ENCODE measurements at places on chromosomes 2 and 18.

DNA sequence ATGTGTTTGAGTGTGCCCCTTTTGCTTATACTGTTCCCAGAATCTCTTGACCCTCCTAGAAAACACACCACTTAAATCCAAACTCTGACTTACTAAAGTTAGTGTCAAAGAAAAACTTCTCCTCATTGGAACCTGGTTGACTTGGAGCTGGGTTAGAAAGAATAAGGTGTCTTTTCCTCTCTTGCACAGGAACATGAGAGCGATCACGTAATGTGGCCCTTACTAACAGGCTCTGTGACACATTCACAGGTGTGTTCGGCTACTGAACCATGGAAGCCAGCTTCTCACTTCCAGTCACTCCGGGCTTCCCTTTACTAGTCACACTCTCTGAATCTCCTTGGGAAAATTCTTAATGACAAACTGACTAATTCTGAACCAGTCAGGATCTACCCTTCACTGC, 5.4 kb upstream of the POU3F3 start:
- DNase-seq, result no peak

- DNase-seq, result no peak
Measured at GRCh38 chr2:172361360-172361759, 66.0 kb upstream of the ITGA6 start.

DNA sequence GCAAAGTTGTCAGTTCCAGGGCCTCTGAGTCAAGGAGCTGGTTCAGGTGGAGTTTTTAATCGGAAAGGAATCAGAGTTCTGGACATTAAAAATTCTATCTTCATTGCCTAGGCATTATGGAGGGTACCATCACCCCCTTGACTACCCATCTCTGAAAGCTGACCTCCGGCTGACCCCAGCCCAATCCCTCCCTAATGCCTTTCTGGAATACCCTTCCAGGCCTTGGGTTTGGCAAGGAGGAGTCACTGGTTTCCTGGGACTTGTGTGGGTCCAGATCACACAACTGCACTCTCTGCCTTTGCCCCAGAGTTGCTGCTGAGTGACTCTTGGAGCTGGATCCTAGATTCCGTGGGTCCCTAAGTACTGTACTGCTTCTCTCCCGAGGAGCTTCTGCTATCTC, 1.0 kb upstream of the OSR1 start:
- no peak for DNase-seq

GRCh38 chr2:137117385-137117784, 352.0 kb downstream of the THSD7B start:
- no peak for DNase-seq

- no peak for DNase-seq
Measured at GRCh38 chr2:120824246-120824645, 88.6 kb downstream of the GLI2 start.

DNA sequence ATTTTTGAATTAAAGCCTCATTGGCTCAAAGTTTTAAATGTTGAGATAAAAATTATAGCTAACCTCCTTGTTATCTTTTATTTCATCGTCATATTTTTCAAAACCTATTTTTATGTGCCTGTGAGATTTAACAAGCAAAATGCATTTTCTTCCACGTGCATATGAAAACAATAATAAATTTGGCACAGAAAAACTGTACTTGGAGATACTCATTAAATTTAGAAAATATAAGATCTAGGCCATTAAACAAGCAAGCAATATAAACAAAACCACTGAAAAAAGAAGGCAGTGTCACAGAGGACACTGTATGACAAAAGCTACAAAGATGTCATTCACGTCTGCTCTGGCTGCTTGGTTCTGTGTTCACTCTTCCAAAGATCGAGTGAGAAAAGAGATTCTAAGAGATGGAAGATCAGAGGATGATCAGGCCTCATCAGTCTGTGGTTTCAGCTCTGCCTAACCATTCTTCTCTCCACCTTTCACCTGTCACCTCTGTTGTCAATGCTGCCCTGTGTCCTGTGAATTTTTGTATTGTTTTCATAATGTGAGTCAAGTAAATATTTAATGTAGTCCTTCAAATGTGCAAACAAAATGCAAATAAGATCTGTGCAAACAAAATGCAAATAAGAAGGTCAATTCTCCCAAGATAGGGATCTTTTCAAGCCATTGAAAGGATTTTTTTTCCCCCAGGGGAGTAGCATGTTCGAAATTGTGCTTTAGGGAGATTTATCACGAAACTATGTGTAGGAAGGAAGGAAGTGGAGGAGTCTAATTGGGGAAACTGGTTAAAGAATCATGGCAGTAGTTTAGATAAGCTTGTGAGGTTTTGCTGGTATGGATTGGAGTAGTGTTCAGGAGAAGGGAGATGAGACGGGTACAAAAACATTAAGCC, 138.7 kb upstream of the RBMS1 start:
- DNase-seq, result peak; percentile 88

GRCh38 chr2:133908171-133908570, 339.9 kb upstream of the NCKAP5 start:
- DNase-seq, result no peak

DNA sequence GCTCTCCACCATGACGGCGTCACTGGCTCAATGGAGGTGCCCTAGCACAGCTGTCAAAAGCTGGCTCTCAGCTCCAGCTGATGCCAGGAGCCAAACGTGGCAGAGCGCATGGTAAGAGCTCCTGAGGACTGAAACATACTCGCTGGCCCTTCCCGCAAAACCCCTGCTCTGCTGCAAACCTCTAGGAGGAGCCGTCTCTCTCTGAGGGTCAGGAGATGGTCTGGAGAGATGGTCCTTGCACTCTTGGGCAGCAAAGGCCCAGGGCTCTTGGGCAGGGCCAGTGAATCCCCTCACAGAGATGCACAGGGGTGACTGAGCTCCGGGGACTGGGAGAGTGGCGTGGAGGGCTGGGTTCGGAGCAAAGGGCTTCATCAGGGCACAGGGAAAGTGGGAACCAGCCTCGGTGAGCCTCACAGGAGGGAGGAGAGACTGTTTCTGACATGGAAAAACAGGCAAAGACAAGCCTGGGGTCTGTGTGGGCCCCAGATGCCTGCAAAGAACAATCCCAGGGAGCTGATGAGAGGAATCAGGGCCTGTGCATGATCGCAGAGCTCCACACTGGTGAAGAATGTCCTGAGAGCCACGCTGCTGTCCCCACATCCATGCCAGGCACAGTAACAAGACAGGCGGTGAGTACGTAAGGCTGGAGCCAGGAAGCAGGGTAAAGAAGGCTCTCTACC, 17.2 kb downstream of the SNORC start:
- DNase-seq, result no peak

DNA sequence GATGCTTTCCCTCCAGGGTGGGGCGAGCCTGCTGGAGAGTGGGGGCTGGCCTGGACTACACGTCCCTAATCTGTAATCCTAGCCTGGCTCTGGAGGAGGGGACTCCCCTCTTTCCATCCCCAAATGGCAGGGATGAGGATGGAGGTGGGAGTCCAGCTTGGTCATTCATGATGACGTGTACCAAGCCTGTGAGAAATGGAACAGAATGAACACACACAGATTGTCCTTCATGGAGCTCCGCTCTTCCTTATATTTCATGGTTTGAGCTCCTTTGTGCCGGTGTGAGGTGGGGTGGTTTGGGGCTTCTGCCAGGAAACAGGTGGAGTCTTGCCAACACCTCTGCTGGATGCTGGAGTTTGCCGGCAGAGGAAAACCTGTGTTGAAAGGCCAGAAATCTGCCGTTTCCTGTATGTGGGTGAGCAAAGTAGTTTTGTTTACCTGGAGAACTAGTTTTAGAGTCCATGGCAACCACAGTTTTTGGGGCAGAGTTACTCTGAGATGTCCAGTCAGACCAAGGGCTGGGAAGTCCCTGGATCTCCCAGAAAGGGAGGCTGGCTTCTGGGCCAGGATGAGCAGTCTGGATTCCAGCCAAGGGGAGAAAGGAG, 417.6 kb upstream of the MEX3C start:
- DNase-seq, result no peak

DNA sequence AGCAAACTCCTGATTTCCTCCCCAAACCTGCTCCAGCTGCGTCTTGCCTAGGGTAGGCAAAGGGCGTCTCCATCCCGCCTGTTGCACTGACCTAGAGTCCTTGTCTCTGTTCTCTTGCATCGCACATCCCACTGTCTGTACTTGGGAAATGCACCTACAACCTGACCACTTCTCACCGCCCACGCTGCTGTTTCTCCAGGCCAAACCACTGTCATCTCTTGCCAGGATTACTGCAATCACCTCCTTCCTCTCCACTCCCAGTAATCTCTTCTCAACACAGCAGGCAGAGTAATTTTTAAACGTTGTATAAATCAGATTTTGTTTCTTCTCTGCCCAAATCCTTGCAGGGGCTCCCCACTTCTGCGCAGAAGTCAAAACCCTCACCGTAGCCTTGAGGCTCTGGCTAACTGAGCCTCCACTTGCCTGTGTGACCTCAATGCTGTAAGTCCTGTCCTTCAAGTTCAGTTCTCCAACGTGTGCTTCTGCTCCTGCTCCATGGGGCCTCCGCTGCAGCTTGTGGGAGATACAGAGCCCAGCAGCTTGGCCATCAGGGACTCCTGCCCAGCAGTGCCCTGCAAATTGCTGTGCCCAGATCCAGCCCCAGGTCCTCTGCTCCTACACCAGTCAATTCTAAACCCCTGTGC, 27.7 kb upstream of the SEMA4C start:
- no peak for DNase-seq

DNA sequence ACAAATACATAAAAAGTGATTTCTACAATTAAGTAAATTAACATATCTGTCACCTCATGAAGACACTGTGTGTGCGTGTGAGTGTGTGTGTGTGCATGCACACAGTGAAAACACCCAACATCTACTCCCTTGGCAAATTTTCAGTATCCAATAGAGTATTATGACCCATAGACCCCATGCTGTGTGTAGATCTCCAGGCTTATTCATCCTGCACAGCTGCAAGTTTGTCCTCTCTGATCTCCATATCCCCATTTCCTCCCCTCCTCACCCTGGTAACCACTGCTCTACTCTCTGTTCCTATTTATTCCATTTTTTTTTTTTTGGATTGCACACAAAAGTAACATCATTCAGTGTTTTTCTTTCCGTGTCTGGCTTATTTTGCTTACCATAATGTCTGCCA, 391.0 kb downstream of the SOX11 start:
- no peak for DNase-seq

- no peak for DNase-seq
Measured at GRCh38 chr2:33230842-33231241, 245.6 kb upstream of the RASGRP3 start.

- no peak for DNase-seq
Measured at GRCh38 chr2:172698041-172698863, 37.4 kb upstream of the RAPGEF4 start.

All from SK-N-MC (cell line).